ENCODE measurements at places on chromosomes 7 and 10. TPM values are rescaled to one million over a fixed set of nuclear protein-coding genes. Genes with fewer than 3 reads are reported as not detected.

PRSS2 gene
- not detected for total RNA-seq

COL26A1 gene
- 15.4 TPM for total RNA-seq

CPA4 gene
- 2.1 TPM for total RNA-seq

OIT3 gene
- 0.40 TPM for total RNA-seq

NPFFR1 gene
- 0.50 TPM for total RNA-seq

NUDT1 gene
- 14.1 TPM for total RNA-seq

ZMYND11 gene
- total RNA-seq = 112 TPM

ATG9B gene
- total RNA-seq = 2.3 TPM

C10orf67 gene
- total RNA-seq = 1.0 TPM

HMX3 gene
- not detected for total RNA-seq

CXCL12 gene
- total RNA-seq = 152 TPM

PLXDC2 gene
- 80.9 TPM for total RNA-seq

PNLIPRP3 gene
- total RNA-seq = not detected

GIMAP7 gene
- 3.3 TPM for total RNA-seq

MORN4 gene
- 27.8 TPM for total RNA-seq

BMS1 gene
- 17.6 TPM for total RNA-seq

SVOPL gene
- 1.2 TPM for total RNA-seq

NUTM2E gene
- total RNA-seq = 0.88 TPM

HTR5A gene
- 3.4 TPM for total RNA-seq

CCDC3 gene
- total RNA-seq = 65.1 TPM

ZNF438 gene
- 12.4 TPM for total RNA-seq

TUBB8 gene
- 0.11 TPM for total RNA-seq

SLC39A12 gene
- total RNA-seq = 9.9 TPM

HPSE2 gene
- 0.28 TPM for total RNA-seq

SLC16A12 gene
- 31.2 TPM for total RNA-seq

NEURL1 gene
- 10.9 TPM for total RNA-seq

TACR2 gene
- 0.28 TPM for total RNA-seq

NRG3 gene
- total RNA-seq = 24.5 TPM

KRIT1 gene
- 57.9 TPM for total RNA-seq

GATA3 gene
- 0.28 TPM for total RNA-seq

FBXL13 gene
- total RNA-seq = 8.9 TPM
